ENCODE measurements at places on chromosomes 2 and 18. TPM values are rescaled to one million over a fixed set of nuclear protein-coding genes. Genes with fewer than 3 reads are reported as not detected.

CASP8 gene
- total RNA-seq, result 39.5 TPM

- DNase-seq, result no peak
These were observed 166.7 kb upstream of the ZNF521 start for GRCh38 chr18:25518716-25519053.

ALPG gene
- 0.49 TPM for total RNA-seq

WNT10A gene
- 0.90 TPM for total RNA-seq

DNA sequence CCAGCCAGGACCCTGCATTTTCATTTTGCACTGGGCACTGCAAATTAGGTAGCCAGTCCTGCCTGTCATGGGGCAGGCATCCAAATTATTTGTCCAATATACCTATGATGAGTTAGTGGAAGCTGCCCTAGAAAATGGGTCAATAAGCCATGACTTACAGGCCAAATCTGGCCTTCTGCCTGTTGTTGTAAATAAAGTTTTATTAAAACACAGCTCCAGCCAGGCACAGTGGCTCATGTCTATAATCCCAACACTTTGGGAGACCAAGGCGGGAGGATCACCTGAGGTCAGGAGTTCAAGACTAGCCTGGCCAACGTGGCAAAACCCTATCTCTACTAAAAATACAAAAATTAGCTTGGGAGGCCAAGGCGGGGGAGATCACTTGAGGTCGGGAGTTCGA lies 8.3 kb downstream of the AP1S3 start:
- DNase-seq, result no peak

- DNase-seq, result no peak
These were observed 557.9 kb downstream of the TNS1 start for GRCh38 chr2:217444932-217445331.

DNA sequence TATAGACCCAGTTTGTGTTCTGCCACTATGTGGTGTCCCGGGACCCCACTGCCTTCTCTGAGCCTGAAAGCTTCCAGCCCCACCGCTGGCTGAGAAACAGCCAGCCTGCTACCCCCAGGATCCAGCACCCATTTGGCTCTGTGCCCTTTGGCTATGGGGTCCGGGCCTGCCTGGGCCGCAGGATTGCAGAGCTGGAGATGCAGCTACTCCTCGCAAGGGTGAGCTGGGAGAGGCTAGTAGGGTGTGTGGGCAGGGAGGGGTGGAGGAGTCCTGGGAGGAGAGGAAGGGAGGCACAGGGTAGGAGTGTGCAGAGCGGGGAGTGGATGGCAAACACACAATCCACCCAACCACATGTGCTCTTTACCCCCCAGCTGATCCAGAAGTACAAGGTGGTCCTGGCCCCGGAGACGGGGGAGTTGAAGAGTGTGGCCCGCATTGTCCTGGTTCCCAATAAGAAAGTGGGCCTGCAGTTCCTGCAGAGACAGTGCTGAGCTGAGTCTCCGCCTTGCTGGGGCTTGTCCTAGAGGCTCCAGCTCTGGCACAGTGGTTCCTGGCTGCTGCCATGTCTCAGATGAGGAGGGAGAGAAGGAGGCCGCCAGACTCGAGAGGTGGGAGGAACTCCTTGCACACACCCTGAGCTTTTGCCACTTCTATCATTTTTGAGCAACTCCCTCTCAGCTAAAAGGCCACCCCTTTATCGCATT lies 16.9 kb downstream of the PRKAG3 start:
- no peak for DNase-seq

DNA sequence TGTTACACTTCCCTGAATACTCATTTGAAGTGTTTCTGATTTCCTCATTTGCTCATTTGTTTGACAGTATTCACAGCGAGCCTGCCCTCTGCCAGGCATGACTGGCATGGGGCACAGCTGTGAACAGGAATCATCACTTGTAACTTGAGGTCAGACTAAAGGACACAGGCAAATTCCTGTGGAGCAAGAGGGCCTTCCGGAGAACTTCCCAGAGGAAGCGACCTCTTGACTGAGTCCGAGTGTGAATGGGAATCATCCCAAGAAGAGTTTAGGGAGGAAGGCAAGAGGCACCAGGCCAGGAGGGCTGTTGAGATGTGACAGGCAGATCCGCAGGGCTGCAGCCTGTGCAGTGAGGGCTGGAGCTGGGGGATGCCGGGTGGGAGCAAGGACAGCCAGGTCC lies 45.4 kb downstream of the LIMS1 start:
- DNase-seq, result no peak

DSC1 gene
- total RNA-seq, result not detected

HOXD13 gene
- not detected for total RNA-seq

SLC23A3 gene
- total RNA-seq, result 3.1 TPM

DCC gene
- total RNA-seq, result 7.1 TPM

CTAGE1 gene
- not detected for total RNA-seq

SKOR2 gene
- not detected for total RNA-seq

RESP18 gene
- total RNA-seq, result not detected

GRCh38 chr2:222468346-222468745 lies 44.0 kb downstream of the SGPP2 start:
- DNase-seq, result no peak

GRCh38 chr18:55287149-55287806 lies 300.7 kb downstream of the TCF4 start:
- no peak for DNase-seq

- peak; percentile 52 for DNase-seq
These were observed 28.4 kb downstream of the EIPR1 start for GRCh38 chr2:3349211-3349693.

RAX gene
- total RNA-seq, result not detected

KIAA2012 gene
- not detected for total RNA-seq

TRABD2A gene
- 6.5 TPM for total RNA-seq

DNA sequence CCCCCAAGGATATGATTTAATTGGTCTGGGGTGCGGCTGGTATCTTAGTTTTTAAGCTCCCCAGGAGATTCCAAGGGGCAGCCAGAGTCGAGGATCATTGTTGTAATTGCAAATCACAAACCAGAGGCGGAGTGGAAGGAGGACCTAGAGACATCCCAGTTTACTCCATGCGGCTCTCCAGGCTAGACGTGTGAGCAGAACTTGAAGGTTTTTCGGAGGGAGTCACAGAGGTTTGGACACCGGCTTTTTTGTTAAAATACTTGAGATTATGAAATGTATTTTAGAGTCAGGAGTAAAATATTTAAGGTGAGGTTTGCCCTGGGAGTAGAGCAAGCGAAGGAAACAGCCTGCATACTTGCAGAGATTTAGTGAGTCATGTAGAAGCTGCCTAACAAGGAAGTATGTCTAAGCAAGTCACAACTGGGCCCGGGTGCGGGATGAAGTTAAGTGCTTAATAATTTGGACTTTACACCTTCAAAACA lies 39.5 kb downstream of the TGOLN2 start:
- no peak for DNase-seq

DNA sequence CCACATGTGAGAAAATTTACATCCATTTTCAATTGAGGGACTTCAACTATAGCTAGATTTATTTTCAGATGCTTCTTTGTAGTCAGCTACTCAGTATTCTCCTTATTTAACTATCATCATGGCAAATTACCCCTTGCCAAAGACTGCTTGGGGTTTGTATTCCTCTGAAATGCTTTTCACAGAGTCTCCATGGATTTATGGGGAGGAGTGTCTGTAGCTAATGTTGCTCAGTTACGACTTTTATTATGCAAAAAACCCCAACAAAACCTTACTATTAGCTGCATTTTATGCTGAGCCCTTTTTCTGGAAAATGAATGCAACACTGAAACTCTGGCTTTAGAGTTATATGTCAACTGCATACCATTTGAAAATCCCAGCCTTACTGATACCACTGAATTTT lies 78.6 kb downstream of the RFTN2 start:
- DNase-seq, result no peak

- DNase-seq, result peak; percentile 72
These were observed 464 bp downstream of the CYBRD1 start for GRCh38 chr2:171522788-171523087.

- DNase-seq, result no peak
These were observed 136.2 kb upstream of the ALPP start for GRCh38 chr2:232242316-232242715.

DNA sequence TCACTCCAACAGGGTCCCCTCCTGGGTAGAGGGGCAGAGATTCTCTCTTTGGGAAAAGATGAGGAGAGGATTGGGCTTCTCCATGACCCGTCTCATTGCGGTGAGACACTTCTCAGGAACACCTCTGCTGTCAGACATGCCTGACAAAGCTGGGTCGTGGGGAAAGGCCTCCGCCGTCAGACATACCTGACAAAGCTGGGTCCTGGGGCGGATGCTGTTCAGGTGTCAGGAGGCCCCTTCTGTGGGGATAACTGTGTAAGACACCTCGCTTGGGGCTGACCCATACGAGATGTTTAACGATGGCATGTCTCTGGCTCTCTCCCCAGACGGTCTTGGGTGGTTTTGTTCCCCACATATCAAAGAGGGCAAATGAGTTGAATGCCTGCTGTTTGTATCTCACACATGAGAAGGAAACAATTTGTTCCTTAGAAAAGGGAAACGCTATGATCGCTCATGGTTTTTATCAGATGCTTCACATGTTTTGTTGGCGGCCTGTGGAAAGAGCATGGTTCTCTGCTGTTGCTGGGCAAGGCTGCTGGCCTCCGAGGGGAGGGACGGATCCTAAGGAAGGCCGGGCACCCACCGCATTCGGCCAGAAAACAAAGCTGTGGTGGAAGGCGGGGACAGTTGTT lies 40.8 kb upstream of the PXDN start:
- no peak for DNase-seq

DNA sequence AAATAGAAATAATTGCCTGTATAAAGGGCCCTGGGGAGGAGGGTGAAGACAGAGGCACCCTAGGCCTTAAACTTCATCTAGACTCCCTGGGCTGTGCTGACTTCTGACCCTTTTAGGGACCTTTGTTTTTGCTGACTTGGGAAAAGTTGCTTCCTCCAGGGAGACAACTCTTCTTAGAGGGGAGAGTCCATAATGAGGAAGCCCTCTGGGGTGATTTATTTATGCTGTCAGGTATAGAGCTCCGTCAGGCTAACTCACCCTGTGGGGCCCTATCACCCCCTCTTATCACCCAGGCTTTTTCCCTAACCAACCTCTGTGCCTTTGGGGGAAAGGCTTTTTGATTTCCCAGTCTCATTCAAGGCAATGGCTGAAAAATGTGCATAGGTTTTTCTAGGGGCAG lies 8.1 kb downstream of the ONECUT2 start:
- no peak for DNase-seq

- DNase-seq, result no peak
These were observed 109.5 kb downstream of the MAIP1 start for GRCh38 chr2:200064879-200065278.

C18orf54 gene
- total RNA-seq, result 3.0 TPM

GALNT14 gene
- 0.81 TPM for total RNA-seq

ALK gene
- total RNA-seq, result not detected

PARD6G gene
- 6.5 TPM for total RNA-seq

UPP2 gene
- not detected for total RNA-seq

- DNase-seq, result no peak
These were observed 761.0 kb upstream of the POU3F3 start for GRCh38 chr2:104092886-104093285.

GRCh38 chr2:46923041-46923528 lies 7.5 kb upstream of the MCFD2 start:
- DNase-seq, result no peak

DNA sequence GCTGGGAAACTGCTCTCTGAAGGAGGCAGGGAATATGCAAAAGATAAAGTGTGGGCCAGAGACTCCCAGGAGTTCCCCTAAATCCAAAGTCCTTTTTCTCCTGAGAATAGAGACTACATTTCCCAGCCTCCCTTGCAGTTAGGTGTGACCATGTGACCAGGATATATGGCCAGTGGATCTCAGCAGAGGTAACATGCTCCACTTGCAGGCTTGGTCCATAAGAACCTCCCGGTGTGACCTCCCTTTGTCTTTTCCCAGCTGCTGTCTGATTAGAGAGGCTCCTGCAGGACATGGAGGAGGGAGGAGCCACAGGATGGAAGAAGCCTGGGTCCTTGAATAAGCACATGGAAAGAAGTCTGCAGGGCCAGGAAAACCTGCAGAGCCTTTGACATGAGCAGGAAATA lies 76.2 kb downstream of the TGFA start:
- no peak for DNase-seq

DNAJC27 gene
- 7.5 TPM for total RNA-seq

GRCh38 chr2:13030606-13031005 lies 313.9 kb downstream of the TRIB2 start:
- DNase-seq, result no peak

- DNase-seq, result no peak
These were observed 170.5 kb upstream of the KCNJ3 start for GRCh38 chr2:154527962-154528361.

TRIB2 gene
- total RNA-seq, result 50.7 TPM

DNA sequence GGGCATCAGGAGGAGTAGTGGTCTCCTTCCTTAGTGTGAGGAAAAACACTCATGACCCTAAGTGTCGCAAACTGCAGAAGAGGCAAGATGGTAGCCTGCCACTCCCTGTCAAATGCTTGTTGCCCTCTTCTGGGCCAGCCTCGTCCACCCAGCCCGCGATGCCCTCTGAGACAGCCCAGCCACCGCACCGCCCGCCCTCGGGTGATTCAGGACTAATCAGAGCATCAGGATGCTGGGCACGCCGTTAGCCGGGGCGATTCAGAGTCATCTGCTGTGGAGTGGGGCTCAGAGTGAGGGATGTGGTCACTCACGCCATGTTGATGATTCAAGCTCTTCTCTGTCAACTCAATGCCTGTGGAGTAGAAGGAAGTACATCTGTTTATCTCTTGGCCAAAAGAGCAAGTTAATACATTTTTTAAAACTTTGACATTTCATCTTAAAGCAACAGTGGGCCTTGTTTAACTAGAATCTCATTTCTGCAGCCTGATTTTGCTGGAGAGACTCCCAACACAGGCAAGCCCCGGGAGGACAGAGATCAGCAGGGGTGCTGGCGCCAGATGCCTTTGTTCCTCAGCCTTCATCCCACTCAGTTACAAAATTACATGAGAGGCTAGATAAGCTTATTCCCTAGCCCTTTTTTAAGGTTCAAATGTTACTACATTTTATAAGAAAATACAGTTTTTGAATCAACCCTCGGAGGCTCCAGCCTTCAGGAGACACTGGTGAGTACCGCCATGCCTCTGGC lies 79.0 kb downstream of the TMEM18 start:
- DNase-seq, result no peak

ERMN gene
- 0.32 TPM for total RNA-seq

CYS1 gene
- 4.5 TPM for total RNA-seq

DNA sequence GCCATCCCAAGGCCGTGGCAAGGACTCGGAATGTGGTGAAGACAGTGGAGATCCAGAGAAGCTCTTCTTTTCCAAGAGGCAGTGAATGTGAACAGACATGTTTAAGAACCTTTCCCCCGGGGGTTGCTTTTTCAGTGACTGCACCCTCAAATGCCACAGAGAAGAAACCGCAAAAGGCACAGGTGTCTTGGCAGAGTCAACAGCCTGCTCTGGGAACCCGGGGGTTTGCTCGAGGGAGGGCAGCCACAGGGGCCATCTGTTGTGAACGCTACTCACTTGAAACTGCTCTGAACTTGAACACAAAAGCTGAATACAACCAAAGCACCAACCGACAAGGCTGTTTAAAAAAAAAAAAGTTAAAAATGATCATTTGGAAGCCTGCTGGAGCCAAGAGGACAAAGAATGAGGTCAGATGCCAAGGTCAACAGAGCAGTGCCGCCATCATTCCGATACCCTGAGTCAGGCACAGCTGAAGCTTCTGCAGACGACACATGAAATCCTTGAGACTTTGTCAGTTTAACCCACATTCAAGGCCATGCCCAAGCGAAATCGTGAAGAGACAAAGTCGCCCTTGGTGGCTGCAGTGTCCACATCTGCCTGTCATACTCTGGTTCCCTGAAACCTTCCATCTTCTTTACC lies 47.4 kb downstream of the PSMG2 start:
- no peak for DNase-seq

GRCh38 chr2:157820193-157820592 lies 55.9 kb downstream of the ACVR1 start:
- no peak for DNase-seq

ADD2 gene
- 1.4 TPM for total RNA-seq

- DNase-seq, result no peak
These were observed 104.4 kb upstream of the SALL3 start for GRCh38 chr18:78875016-78875777.
